ENCODE measurements at places on chromosomes 12 and 14. TPM values are rescaled to one million over a fixed set of nuclear protein-coding genes. Genes with fewer than 3 reads are reported as not detected.

The KRT2 gene
- not detected for total RNA-seq

The CCDC197 gene
- not detected for total RNA-seq

The FBXO34 gene
- 27.7 TPM for total RNA-seq

The SMARCC2 gene
- total RNA-seq, result 47.4 TPM

The FSCB gene
- not detected for total RNA-seq

The ITGB7 gene
- total RNA-seq, result 1.5 TPM

The SERPINA10 gene
- total RNA-seq, result not detected

The SLC7A8 gene
- total RNA-seq, result 75.6 TPM

The TBX3 gene
- total RNA-seq, result 0.66 TPM

The FAM161B gene
- total RNA-seq, result 4.2 TPM

The TMEM132C gene
- not detected for total RNA-seq

The ACTR6 gene
- total RNA-seq, result 12.6 TPM

Data from aortic smooth muscle cell (primary cell).